ENCODE measurements at places on chromosomes 6 and 20. TPM values are rescaled to one million over a fixed set of nuclear protein-coding genes. Genes with fewer than 3 reads are reported as not detected.

The CDH4 gene
- polyA plus RNA-seq = 6.8 TPM

The LY6G5B gene
- polyA plus RNA-seq = 2.9 TPM

The ARMC2 gene
- 6.2 TPM for polyA plus RNA-seq

The PDRG1 gene
- 14.5 TPM for polyA plus RNA-seq

The GTPBP2 gene
- polyA plus RNA-seq = 44.4 TPM

Data from fibroblast of lung (primary cell).